ENCODE measurements at places on chromosomes 16 and 17.

GRCh38 chr17:49899191-49899485 lies 51.3 kb upstream of the TAC4 start:
- no peak for DNase-seq

- DNase-seq, result no peak
Measured at GRCh38 chr16:77500934-77501664, 66.3 kb upstream of the ADAMTS18 start.

GRCh38 chr16:56894331-56894917 lies 29.4 kb downstream of the SLC12A3 start:
- no peak for DNase-seq

GRCh38 chr17:77306048-77306789 lies 165.4 kb downstream of the SEC14L1 start:
- DNase-seq, result no peak

GRCh38 chr17:55383771-55384642 lies 37.6 kb downstream of the MMD start:
- no peak for DNase-seq

- no peak for DNase-seq
Measured at GRCh38 chr17:78929908-78930775, 5.0 kb upstream of the TIMP2 start.

DNA sequence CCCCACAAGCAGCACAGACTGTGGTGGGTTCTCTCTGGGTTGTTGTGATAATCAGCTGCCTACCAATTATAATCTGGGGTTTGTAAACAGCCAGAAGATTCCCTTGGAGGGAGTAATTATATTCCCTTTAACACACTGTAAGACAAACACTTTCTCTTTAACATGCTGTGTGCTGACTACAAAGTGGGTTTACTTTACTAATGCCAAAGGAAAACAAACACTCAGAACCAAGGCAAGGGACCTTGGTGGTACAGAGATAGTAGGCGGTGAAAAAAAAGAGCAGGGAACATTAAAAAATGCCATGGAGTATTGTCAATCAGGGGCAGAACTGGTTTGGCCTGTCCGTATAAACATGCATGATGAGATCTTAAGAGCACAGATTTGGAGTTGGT lies 3.0 kb upstream of the VAT1L start:
- no peak for DNase-seq

DNA sequence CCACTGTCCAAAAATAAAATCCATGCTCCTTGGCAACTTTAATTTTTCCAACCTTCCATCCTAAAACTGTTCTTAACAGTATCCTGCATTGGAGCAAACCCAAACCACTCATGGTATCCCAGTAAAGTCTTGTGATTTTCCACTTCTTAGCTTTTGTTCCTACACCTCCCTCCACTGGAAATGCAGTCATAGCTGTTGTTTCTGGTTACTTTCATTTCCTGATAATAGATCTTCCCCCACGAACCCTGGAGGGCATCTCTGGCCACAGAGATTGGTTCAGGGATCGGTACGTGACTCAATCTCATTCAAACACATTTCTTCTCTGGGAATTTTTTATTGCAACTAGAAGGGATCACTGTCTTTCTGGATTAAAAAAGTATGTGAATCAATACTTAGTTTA lies 276.0 kb downstream of the GRIN2A start:
- no peak for DNase-seq

GRCh38 chr16:65663774-65664173 lies 541.9 kb upstream of the CDH11 start:
- DNase-seq, result no peak

DNA sequence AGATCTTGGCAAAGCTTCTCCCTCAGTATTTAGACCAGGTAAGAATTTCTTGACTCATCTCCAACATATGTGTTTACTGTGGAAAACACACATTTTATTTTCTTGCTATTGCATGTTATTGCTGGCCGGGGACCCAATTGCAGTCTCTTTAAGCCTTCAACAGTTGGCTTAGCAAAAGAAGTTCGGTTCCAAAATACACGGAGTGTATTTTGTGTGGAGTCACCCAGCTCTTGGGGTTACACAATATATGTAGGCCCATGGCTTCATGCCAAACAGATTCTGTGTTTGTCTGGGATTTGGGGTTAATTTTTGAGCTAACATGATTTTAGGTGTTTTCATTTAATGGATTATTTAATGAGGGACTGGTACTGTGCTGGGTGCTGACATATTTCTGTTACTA lies 4.0 kb downstream of the ALDH3A2 start:
- no peak for DNase-seq

DNA sequence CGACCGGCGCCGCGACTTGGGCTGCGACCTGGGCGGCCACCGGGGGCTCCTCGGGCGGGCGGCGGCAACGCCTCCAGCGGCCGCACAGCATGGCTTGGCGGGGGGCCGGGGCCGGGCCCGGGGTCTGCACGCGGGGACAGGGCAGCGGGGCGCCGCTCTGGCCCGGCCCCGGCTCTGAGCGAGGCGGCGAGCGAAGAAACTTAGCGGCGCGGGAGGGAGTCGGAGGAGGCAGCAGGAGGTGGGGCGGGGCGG lies at the start of gene PLCD3:
TSS of gene PLCD3 (minus strand) at position 196 of the 252 bp plus-strand sequence. CDS start at position 91, 105 bp downstream.
- no peak for DNase-seq

DNA sequence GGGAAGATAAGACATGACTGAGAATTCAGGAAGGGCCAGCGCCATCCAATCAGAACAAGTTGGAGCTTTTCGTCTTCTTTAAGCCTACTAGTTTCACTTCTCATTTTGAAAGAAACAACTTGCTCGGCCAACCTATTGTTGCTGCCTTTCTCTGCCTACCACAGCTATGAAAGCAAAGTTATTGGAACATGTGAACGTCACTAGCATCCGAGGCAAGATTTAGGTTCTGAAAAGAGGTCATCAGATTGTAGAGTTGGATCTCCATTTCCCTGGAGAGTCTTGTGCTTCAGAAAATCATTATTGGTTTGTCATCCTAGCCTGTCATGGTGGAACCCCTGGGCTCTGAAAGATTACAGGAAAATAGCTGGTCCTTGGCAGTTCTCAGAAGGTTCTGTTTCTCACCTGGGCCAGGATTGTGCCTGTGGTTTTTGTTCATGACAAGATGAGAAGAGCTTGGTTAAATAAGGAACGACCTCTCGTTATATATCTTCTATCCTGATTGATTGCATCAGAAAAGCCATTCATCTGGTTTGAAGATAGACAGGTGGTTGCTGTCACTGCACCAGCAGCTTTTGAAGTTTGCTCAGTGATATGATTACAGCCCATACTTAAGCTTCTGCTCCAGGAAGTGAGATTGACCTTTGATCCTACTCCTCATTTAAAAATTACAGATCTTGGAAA lies 25.3 kb downstream of the CDH13 start:
- no peak for DNase-seq

DNA sequence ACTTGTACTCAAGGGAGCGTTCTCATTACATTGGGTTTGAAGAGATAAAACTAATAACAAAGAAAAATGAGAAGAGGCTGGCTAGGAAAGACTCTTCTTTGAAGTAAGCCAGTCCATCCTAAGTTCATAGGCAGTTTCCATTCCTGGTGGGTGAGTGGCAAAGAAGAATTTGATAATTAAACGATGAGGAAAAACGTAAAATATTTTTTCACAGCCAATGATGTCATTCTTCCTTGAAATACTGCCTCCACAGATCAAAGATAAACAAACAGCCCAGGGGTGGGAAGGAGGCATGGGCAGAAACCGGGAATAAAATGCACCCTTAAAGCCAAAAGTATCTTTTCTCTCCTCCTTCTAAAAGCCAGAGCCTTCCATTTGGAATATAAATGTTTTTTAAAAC lies 346.6 kb downstream of the PMP22 start:
- no peak for DNase-seq

GRCh38 chr17:33593991-33594390 lies 300.9 kb upstream of the ASIC2 start:
- DNase-seq, result no peak

DNA sequence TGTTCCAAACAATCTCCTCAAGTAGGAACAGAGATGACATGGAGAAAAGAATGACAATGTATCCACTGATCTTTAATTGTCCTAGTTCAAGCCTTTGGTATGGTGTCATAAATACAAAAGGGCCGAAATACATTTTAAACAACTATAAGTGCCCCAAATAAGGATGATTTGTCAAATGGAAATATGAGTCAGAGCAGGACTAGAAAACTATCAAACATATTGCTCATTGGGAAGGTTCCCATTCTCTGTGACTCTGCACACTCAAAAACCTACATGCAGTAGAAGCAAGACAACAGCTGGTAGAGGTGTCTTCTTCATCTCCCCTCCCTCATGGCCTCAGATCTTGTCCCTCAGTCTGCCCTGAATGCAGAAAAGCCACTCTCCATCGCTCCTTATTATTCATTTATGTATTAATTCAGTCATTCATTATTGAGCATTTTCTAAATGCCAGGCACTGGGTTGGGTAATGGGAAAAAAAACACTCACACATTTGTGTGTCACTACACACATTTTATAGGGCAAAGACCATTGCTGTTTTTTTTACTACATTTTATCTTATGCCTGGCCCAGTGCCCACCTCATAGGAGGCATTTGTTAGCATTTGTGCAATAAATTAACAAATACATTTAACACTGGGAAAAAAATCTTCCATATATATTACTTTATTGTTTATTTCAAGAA lies 10.1 kb downstream of the CA10 start:
- DNase-seq, result no peak

DNA sequence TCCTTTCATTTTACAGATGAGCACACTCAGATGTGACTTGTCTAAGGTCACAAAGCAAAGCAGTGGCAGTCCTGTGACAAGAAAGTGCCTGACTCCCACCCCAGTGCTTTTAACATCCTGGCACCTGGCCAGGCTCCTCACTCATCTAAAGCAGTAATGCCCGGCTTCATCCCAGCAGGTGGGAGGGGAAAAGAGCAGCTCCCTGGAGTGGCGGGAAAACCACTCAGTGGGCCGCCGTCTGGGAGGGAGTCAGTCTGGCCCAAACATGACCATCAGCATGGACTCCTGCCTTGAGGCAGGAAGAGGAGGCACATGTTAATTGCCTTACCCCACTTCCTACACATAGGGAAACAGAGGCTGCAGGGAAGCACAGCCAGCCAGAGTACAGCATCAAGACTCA lies 2.6 kb downstream of the PCGF2 start:
- no peak for DNase-seq

DNA sequence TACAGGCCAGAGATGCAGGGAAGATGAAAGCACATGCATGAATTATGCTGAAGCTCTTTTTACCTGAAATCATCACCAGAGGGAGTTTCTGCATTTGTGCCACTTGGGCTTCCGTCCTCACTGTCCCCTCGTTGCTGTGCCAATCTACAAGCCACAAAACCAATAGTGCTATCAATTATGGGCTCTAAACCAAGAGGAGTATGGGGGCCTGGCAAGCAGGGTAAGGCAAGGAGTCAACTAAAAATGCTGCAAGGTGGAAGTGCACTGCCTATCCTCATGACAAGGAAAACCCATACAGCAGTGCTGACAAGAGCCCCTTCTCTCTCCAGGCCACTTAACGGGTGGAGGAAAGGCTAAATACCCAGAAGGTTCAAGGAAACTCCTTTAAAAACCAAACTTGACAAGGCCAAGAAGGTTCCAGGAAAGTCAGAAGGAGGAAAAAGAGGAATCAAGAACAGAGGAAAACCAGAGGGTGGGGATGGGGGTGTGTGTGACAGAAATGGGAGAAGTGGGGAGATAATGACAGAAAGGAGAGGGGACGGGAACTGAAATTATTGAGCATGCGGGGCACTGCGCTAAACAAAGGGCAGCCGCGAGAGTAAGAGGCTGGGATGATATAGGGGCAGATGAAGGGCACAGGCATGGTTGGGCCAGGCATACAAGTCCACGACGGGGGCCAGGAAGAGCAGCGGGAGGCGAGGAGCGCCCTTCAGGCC lies 674 bp downstream of the C17orf75 start:
- peak; percentile 10 for DNase-seq

- no peak for DNase-seq
Measured at GRCh38 chr16:15843635-15844279, 13.1 kb downstream of the MYH11 start.

DNA sequence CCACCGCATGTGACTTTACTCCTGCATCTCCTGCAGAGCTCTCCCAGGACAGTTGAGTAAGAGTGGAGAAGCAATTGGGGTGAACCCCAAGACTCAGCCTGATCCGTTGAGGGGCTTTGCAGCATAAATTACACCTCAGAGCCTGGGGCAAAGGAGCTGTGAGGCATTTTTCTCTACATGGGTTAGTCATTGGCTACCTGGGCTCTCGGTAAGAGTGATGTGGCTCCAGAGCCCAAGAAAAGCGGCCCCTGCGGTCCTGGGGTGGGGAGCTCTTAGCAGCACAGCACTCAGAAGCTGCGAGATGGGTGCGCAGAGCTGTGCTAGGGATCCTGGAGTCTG lies 40.4 kb upstream of the C16orf78 start:
- no peak for DNase-seq

DNA sequence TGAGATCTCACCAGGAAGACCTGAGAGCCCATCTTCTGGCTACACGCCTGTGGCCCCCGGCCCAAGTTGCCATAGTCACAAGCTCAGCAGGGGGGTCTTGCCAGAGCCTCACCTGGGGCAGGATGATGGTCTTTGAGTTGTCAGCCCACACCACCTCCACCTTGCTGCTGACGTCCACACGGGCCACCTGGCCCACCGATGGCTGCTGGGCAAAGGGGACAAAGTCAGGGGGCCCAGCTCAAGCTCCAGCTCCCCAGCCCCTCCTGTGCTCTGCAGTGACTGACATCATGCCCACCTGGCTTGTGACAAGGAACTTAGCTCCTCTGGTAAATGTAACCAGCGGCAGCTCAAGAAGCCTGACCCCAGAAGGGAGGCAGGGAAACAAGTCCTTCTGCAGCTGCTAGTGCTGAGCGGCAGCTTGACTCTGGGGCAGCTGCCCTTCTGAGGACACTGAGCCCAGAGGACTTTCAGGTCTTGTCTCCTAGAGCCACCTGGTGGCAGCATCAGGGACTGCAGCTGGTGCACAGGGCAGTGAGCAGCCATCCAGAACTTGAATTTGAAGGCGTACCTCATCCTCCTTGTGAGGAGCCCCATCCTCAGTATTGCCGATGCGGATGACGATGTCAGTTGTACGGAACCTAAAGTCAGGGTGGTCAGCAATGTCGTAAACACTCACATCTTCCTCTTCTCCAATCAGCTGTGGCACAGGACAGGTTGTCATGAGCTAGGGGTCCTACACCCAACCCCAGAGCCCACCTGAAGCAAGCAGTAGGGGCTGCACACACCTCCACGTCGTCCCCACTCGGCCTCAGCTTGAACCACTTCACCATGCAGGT lies 13.5 kb downstream of the SPHK1 start:
- peak; percentile 68 for DNase-seq

DNA sequence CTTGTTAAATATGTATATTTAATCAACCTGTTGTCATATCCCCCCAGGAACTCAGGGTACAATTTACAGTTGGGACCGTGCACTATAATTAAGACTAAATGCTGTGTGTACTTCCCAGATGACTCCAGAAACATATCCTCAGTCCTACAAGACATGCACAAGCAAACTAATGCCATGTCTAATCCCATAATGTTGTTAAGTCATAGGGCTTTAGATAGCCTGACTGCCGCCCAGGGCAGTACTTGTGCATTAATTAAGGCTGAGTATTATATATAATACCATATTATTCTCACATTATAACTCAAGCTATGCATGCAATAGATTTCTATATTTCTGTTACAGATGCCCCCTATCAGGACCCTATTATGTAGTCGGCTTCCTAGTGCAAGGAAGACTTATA lies 20.1 kb upstream of the CPHXL start:
- DNase-seq, result no peak

All from activated T-helper 1 cell treated with Interleukin-2 at 50 U/mL for 16 hours (primary cell).